NCI-H1930 (cell line): ENCODE measurements at places on chromosomes 6 and 20.

DNA sequence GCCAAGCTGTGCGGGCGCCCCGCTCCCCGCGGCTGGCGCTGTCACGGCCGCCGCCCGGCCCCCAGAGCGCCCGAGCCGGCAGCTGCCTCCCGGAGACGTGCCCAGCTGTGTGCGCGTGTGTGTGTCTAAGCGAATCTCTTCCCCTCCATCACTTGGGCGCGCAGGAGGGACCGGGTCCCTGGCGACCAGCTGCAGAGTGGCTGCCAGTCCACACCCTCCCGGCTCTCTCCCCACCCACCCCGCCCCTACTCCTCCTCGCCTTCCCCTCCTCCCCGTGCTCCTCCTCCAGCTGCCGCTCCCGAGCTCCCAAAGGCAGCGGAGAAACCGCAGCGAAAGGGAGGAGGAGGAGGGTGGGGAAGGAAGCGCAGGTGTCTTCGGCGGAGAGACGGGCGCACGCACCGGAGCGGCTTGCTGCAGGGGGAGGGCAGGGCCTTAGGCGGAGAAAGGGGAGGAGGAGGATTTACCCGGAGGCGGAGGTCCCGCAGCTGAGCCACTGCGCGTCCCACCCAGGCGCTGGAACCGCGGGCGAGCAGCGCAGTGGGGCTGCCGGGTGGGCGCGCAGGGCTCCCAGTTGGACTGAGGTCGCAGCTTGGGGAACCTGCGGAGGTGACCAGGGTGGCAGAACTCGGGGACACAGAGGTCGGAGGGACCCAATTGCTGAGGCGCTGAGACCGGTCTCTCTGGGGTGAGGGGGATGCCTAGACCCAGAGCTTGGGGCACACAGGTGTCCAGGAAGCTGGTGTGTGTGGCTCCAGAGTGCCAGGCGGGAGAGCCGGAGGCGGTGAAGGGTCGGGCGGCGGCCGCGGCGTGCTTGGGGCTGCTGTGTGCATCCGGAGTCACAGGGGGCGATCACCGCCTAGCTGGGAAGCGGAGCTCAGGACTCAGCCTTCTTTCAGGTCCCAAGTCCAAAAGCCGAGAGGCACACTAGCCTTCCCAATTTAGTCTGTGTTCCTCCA, at the start of gene HS3ST5:
Gene HS3ST5 (minus strand): TSS at position 198 of the 956 bp plus-strand sequence. CDS start 280,178 bp downstream, outside the sequence.
- DNase-seq = peak; percentile 18

DNA sequence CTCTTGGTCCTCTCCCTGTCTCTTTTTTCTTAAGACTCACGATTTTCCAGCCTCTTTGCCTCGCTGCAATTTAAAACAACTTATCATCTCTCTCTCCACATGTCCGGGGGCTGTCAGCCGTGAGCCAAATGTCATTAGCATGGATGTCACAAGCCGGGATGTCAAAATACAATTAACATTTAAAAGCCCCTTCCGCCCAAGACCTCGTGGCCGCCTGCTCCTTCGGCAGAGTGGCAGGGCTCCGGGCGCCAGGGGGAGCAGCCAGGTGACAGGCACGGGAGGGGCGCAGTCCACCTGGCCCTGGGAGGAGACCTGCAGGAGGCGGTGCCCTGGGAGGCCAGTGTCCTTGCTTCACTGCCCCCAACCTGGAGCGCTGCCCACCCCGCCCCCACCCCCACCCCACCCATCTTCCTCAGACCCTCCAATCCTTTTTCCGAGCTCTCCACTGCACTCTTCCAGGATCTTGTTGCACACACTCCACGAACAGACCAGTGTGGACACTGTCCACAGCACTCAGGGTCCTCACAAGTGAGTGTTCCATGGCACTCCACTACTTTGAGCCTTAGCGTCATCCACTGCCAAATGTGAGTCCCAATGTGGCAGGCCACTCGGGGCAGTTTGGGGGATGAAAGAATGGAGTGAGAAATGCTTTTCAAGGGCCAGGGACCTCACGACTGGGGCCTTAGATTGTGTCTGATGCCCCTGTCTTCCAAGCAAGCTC, 5.6 kb upstream of the GRM4 start:
- DNase-seq = no peak

GRCh38 chr6:105161421-105161820, 18.4 kb downstream of the POPDC3 start:
- no peak for DNase-seq

DNA sequence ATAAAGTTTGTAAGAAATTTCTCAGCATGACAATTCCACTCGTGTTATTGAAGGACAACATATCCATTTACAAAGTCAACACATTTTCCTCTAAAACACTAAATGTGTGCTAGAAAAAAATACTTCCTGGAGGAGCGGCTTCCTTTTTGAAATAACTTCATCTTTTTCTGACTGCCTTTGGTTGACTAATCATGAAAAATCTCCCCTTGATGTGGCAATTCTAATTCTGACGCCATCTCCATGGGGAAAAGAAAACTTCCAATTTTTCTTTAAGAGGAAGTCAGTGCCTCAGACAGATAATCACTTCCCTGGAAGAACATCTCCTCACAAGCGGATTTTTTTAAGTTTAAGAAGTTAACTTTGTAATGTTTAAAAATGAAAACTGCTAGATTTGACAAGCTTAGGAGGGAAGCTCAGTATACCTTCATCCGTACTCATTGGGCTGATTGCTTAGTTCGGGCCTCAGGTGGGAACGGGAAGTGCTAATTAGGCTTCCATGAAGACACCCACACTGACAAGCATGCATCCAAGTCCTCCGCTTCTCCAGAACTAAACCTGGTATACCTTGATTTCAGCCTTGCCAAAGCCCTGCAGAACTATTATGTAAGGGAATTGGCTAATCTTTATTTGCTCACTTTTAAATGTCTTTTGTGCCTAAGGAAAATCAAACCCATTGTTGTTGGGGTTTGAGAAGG, 35.1 kb upstream of the DUSP22 start:
- DNase-seq = no peak

- no peak for DNase-seq
Measured at GRCh38 chr20:47352332-47353238, 3.9 kb downstream of the ZMYND8 start.

- no peak for DNase-seq
Measured at GRCh38 chr6:15937602-15938001, 191.3 kb upstream of the MYLIP start.

GRCh38 chr6:150276937-150277742, 91.7 kb upstream of the IYD start:
- DNase-seq = no peak

- peak; percentile 29 for DNase-seq
Measured at GRCh38 chr6:125747589-125748405, 1.6 kb upstream of the HEY2 start.

GRCh38 chr6:24497254-24497970, 2.6 kb downstream of the ALDH5A1 start:
- DNase-seq = no peak

DNA sequence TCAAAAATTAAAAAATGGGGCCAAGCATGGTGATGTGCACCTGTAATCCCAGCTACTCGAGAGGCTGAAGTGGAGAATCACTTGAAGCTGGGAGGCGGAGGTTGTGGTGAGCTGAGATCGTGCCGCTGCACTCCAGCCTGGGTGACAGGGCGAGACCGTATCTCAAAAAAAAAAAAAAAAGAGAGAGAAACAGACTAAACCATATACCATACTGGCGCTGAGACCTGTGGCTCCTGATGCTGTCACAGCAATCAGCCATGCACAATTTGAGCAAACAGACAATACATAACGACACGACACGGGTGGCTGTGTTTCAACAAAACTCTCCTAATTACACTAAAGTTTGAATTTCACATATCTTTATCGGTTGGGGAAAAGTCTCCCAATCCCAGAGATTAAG, 14.9 kb upstream of the CBFA2T2 start:
- DNase-seq = no peak

DNA sequence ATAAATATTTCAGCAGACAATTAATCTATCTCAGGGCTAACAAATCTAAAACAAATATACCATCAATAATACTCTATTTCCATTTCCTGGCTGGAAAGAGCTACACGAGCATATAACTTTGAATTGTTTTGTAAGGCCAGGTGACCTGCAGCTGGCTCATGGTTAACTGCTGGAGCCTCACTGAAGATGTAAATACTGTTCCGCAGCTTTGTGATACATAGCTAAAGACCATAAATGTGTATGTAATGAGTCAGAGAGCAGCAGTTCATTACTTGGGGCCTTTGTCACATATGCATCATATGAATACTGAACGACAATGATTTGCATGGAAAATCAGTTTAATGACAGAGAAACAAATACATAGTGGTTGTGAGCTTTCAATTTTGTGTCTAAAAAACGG, 109.4 kb upstream of the CCN2 start:
- DNase-seq = no peak

DNA sequence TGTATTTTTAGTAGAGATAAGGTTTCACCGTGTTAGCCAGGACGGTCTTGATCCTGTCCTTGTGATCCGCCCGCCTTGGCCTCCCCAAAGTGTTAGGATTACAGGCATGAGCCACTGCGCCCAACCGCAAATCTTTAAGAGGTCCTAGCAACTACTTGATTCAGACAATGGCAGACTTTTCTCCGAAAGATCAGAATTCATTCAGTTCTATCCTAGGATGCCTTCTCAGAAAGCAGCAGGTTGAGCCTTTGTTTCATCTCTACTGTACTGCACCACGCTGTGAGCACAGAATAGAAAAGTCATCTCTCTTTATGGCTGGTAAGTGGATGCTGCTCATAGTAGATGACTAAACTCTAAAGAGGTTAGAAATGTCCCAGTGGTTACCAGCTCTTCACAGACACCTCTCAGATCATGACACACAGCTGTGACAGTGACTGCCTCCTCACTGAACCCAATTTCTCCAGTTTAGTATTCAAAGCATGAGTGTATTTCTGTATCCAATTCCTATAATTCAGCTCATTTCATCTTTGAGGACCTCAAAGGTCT, 6.0 kb upstream of the HSF2 start:
- no peak for DNase-seq

DNA sequence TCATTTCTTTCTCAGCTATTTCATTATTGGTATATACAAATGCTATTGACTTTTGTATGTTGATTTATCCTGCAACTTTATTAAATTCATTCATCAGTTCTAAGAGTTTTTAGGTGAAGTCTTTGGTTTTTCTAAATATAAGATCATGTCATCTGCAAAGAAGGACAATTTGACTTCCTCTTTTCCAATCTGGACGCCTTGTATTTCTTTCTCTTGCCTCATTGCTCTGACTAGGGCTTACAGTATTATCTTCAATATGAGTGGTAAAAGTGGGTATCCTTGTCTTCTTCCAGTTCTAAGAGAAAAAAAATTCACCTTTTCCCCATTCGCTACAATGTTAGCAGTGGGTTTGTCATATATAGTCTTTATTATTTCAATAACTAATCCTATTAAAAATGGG, 38.0 kb downstream of the KIF16B start:
- no peak for DNase-seq

GRCh38 chr6:44349904-44350649, 7.6 kb downstream of the SPATS1 start:
- DNase-seq = no peak

GRCh38 chr6:110359556-110359955, 1.4 kb upstream of the METTL24 start:
- DNase-seq = no peak

GRCh38 chr20:34461779-34462087, 54.5 kb upstream of the DYNLRB1 start:
- DNase-seq = no peak

DNA sequence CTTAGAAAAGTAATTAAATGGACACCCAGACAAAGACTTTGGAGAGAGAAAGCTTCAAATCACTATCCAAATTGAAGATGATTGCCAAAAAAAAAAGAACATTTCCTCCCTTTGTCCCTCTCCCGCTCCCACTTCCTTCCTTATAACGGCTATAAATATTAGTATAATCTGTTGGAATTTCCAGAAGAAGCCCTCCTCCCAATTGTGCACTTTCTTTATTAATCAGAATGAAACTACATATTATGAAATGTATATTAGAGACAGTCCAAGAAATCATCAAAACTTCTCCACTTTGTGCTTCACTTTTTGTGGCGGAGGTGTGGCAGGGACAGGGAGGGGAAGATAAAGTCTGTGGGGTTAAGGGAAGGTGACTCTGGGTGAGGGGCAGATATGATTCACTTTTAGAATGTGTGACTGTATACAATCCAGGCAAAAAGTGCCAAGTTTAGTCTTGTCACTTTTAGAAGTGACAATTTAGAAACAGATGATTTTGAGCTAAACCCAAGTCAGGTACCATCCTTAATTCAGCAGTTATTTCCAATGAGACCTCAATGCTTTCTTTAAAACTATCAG, 195.0 kb upstream of the MARCKS start:
- no peak for DNase-seq

GRCh38 chr20:19738951-19739350, 19.1 kb upstream of the RIN2 start:
- no peak for DNase-seq

- no peak for DNase-seq
Measured at GRCh38 chr6:14037402-14038277, 79.9 kb upstream of the CD83 start.

GRCh38 chr20:50012282-50013263, 29.8 kb downstream of the SNAI1 start:
- DNase-seq = no peak
